ENCODE measurements at places on chromosomes 2 and 18.

DNA sequence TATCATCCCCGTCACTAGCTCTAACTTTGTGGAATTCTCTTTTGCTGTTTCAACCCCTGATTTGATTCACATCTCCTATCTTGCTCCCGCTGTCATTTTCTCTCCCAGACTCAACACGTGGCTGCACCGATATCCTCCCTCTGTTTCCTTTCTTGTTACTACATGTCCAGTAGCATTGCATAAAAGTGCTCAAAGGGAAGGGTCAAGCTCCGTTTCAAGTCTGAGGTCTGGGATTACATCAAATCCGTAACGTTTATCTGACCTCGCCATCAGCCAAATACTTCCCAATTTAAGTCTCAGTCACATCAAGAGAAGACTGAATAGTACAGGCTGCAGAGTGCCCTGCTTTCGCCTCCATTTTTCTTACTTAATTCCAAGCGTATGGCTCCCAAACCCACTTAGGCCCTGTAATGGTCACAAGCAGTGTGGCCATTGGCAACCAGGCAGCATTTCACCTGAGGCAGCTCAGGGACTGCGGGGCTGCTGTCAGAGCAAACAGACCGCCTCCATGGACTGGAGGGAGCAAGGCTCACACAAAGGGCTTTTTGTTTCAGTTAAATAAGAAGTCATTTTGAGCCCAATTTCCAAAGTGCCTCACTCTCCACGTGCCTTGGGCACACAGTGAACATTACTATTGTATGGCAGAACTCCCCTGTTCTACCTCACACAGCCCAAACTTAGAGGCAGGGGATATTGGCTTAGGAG is 217.8 kb downstream of the BCL11A start:
- no peak for DNase-seq

DNA sequence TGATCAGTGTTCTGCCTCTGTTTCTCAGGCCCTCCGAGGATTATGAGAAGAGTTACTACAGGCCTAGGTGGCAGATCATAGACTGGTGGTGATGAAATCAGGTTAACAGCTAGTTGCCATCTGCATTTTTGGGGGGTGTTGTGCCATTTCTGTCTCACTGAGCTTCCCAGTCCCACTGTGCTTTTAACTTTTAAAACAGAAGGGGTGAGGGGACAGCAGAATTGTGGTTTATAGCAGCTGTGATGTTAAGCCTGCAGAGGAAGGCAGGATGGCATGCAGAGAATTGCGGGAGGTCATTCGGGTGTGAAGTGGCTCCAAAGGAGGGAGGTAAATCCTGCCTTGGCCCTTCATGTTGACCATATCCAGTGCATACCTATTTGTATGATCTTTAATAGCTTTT is 5.0 kb downstream of the CAB39 start:
- DNase-seq = no peak

- DNase-seq = no peak
These were observed 13.0 kb upstream of the SULT1C4 start for GRCh38 chr2:108364676-108365297.

GRCh38 chr2:3522961-3523421 is 3.7 kb upstream of the ADI1 start:
- no peak for DNase-seq

GRCh38 chr2:39210846-39211245 is 32.9 kb downstream of the CDKL4 start:
- DNase-seq = no peak

- DNase-seq = no peak
These were observed 17.7 kb upstream of the EN1 start for GRCh38 chr2:118865106-118865505.

All from left hindlimb (tissue), 1 donor.